ENCODE measurements at places on chromosomes 4 and X. TPM values are rescaled to one million over a fixed set of nuclear protein-coding genes. Genes with fewer than 3 reads are reported as not detected.

PFKFB1 gene
- under 0.01 TPM for total RNA-seq

PLAC8 gene
- not detected for total RNA-seq

ENPP6 gene
- not detected for total RNA-seq

GPRASP2 gene
- 24.7 TPM for total RNA-seq

CSAG2 gene
- total RNA-seq: not detected

CFAP47 gene
- not detected for total RNA-seq

SYP gene
- total RNA-seq: not detected

CT45A5 gene
- total RNA-seq: not detected

NPY2R gene
- total RNA-seq: not detected

TDO2 gene
- total RNA-seq: 0.28 TPM

VSIG4 gene
- total RNA-seq: not detected

ERCC6L gene
- 5.4 TPM for total RNA-seq

SLC10A4 gene
- total RNA-seq: not detected

HPGD gene
- not detected for total RNA-seq

TKTL1 gene
- not detected for total RNA-seq

TIGD4 gene
- total RNA-seq: not detected

SPANXB1 gene
- total RNA-seq: not detected

LETM1 gene
- total RNA-seq: 68.0 TPM

JADE3 gene
- 4.7 TPM for total RNA-seq

TMPRSS11B gene
- not detected for total RNA-seq

PRDM5 gene
- total RNA-seq: 12.8 TPM

CNKSR2 gene
- total RNA-seq: 0.56 TPM

CCDC120 gene
- total RNA-seq: under 0.01 TPM

FAM47A gene
- total RNA-seq: not detected

STATH gene
- total RNA-seq: not detected

IL9R gene
- total RNA-seq: not detected

H2BW2 gene
- total RNA-seq: not detected

CXCL11 gene
- under 0.01 TPM for total RNA-seq

NIPAL1 gene
- 1.1 TPM for total RNA-seq

NAT8L gene
- total RNA-seq: not detected

LRCH2 gene
- total RNA-seq: 8.1 TPM

SASH3 gene
- not detected for total RNA-seq

MND1 gene
- total RNA-seq: 3.3 TPM

GABRQ gene
- not detected for total RNA-seq

EVC2 gene
- 5.9 TPM for total RNA-seq

SMIM43 gene
- total RNA-seq: 1.4 TPM

CABS1 gene
- not detected for total RNA-seq

CCSER1 gene
- not detected for total RNA-seq

NDUFA1 gene
- 47.5 TPM for total RNA-seq

ADH1C gene
- total RNA-seq: not detected

DDX53 gene
- total RNA-seq: not detected

MAGEB5 gene
- not detected for total RNA-seq

PCSK1N gene
- total RNA-seq: not detected

SPANXA2 gene
- total RNA-seq: not detected

GAGE12F gene
- total RNA-seq: not detected

BEX1 gene
- total RNA-seq: 0.18 TPM

KLB gene
- total RNA-seq: not detected

GAGE12H gene
- not detected for total RNA-seq

PNCK gene
- total RNA-seq: not detected

NEUROG2 gene
- total RNA-seq: not detected

HAND2 gene
- 0.56 TPM for total RNA-seq

CRLF2 gene
- total RNA-seq: not detected

STAG2 gene
- 71.2 TPM for total RNA-seq

FABP2 gene
- not detected for total RNA-seq

Data from IMR-90 (cell line).